ENCODE measurements at places on chromosomes 7 and 10. TPM values are rescaled to one million over a fixed set of nuclear protein-coding genes. Genes with fewer than 3 reads are reported as not detected.

ZNF438 gene
- total RNA-seq, result 5.0 TPM

FAM24B gene
- total RNA-seq, result 9.7 TPM

CRPPA gene
- total RNA-seq, result 0.85 TPM

GARIN1A gene
- total RNA-seq, result 0.28 TPM

NUDT13 gene
- total RNA-seq, result 1.6 TPM
